ENCODE measurements at places on chromosomes 1 and 21.

DNA sequence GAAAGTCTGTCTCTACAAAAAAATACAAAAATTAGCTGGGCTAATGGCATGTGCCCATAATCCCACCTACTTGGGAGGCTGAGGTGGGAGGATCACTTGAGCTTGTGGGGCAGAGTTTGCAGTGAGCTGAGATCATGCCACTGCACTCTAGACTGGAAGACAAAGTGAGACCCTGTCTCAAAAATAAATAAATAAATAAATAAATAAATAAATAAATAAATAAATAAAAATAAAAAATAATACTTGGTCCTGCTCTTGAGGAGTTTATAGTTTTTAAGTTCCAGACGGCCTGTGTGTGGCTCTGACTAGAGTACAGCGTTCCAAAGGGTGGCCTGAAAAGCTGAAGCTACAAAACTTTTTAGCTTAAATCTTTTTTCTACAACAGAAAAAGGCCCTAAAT lies 35.1 kb downstream of the PCSK9 start:
- DNase-seq = no peak

DNA sequence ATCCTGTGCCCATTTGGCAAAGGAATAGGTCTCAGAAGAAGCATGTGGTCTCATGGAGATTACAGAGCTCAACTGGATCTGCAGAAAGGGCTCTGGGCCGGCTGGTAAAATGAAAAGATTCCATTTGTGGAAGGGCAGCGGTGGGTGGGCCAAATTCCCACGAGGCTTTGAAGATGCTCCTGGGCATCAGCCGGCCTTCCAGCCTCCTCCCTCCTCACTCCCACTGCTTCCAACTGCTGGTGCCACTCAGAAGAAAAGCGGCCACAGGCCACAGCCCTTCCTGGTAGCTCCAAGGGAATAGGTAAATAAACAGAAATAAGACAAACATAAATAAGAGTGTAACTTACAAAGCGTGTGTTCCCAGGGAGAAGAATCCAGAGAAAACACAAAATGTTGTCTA lies 136.3 kb upstream of the SLC44A3 start:
- DNase-seq = no peak

GRCh38 chr1:67683766-67684525 lies 1.1 kb upstream of the GADD45A start:
- DNase-seq = peak; percentile 90

- no peak for DNase-seq
Measured at GRCh38 chr1:107415241-107415640, 274.4 kb downstream of the NTNG1 start.

DNA sequence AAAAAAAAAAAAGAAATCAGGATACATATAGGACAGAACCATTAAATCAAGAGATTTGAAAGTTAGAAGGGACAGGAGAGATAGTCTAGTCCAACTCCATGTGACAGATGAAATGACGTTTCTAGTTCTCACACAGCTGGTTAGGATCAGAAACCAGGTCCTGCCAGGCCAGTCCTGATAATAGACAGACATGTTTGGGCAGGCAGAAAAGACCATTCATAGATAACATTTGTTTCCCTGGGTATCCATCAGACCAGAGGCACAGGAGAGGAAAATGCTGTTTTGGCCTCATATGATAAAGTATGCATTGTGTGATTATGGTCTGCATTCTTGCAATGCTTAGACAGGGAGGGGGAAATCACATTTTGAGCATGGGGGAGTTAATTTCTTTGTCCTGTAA lies 29.3 kb downstream of the ZBTB8B start:
- DNase-seq = no peak

- no peak for DNase-seq
Measured at GRCh38 chr1:27364696-27365371, 1.9 kb downstream of the MAP3K6 start.

DNA sequence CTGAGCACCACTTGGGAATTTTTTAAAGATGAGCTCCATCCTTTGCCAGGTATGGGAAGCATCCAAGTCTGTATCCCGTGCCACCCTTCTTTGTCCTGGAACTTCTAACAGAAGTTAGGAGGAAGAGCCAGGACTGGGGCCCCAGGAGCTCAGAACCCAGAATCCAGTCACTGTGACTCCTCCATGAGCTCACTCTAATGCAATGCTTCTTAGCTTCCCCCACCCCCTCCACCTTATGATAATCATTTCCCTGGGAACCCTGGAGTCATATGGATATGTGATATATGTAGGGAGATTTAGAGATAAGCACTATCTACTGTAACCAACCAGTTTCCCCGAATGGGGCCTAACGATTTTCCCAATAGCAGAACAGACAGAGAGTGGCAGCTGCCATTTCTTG lies 758 bp upstream of the SPRR5 start:
- DNase-seq = peak; percentile 41

DNA sequence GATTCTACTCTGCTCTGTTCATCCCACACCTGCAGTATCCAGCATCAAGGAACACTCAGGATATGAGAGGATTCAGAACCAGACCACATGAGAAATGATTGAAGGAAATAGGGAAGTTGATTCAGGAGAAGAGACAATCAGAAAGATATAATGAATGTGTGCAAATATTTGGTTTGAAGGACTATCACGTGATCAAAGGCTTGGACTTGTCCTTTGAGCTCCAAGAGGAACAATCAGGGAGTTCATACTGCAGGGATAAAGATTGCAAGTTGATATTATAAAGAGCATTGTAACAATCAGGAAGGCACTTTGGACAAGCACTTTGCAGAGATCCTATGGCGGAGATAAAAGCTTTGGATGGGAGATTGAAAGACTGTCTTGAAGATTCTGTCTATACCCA lies 13.9 kb upstream of the PIGM start:
- DNase-seq = no peak

GRCh38 chr21:34936371-34936789 lies 112.7 kb downstream of the RUNX1 start:
- peak; percentile 10 for DNase-seq

DNA sequence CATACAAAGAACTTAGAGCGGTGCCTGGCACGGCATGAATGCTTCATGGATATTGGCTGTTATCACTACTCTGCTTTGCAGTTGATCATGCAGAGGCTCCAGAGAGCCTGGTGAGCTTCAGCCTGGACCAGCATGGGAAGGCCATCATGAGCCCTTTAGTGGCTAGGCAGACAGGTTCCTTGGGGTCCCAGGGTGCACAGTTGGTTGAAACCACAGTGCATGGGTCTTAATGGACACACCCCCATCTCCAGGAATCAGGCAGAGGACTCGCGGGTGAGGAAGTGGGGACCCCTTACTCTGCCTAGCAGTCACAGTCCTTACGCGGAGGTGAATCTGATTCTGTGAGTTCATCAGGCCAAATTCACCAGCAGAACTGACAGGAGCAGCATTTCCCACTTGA lies 1.1 kb downstream of the GJB5 start:
- DNase-seq = no peak

- peak; percentile 34 for DNase-seq
Measured at GRCh38 chr1:220527908-220528678, at the start of gene MARK1. MARK1 (plus strand) TSS chr1:220528136; CDS start chr1:220528823, 687 bp downstream.

- peak; percentile 70 for DNase-seq
Measured at GRCh38 chr1:19799230-19800075, at the start of gene TMCO4. TMCO4 (minus strand) TSS chr1:19799916; CDS start chr1:19780758, 19,158 bp downstream.

GRCh38 chr1:113659035-113659434 lies 100.3 kb downstream of the PHTF1 start:
- DNase-seq = no peak

DNA sequence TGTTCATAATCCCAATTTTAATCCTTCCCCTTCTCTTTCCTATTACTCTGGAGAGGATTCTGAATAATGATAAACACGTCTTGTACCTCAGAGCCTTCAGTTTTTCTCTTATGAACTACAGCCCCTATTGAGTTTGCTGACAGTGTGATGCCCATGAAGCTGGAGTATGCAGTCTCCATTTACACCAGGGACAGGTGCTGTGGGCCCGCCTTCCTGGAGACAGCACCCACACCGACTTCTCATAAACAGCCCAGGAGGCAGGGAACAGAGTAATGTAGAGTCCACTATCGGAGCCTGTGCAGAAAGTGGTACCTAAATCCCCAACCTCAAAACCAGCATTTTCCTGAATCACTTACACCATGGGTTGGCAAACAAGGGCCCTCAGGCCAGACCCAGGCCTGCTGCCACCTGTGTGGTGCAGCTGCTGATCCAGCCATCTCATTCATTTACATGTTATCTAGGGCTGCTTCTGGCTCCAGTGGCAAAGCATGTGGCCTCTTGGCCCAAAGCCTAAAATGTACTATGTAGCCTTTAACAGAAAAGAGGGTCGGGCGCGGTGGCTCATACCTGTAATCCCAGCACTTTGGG lies 95.1 kb upstream of the KRTAP19-8 start:
- DNase-seq = no peak

- no peak for DNase-seq
Measured at GRCh38 chr1:59604191-59604590, 210.6 kb upstream of the HOOK1 start.

- peak; percentile 66 for DNase-seq
Measured at GRCh38 chr1:92916899-92917298, 44.4 kb downstream of the DIPK1A start.

- DNase-seq = peak; percentile 83
Measured at GRCh38 chr1:42971841-42972291, 13.2 kb upstream of the SLC2A1 start.

GRCh38 chr1:219991919-219992318 lies 54.4 kb downstream of the EPRS1 start:
- no peak for DNase-seq

DNA sequence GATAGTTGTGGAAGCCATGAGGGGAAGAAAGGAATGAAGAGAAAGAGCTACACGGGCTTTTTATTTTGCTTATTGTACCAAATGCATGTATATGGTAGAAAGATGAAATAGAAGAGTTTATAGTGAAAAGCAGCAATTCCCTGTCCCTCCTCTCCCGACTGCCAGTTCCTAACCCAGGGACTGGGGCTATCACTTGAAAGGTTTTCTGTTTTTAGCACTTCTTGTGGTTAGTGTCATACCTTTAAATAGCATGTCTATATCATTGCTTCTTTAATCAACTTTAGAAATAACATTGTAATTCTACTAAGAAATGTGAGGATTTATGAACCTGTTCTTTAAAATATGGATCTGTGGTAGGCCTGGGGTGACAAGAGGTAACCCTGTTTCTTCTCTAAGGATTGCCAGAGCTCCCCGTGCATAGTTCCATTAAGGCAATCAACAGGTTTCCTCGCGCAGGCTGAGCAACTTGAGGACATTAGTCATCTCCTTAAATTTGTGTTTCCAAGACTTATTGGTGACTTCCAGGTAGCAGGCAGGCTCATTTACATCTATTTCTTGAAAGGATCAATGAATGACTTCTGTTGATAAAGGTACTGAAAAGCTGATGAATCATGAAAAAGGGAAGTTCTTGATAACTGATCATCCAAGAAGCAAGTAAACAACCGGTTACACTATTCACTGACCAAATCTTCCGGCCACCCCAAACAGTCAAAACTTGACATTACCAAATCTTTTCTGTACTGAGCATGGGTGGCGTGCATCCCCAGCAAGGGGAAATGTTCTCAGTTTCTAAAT lies 37.8 kb upstream of the S1PR1 start:
- no peak for DNase-seq

DNA sequence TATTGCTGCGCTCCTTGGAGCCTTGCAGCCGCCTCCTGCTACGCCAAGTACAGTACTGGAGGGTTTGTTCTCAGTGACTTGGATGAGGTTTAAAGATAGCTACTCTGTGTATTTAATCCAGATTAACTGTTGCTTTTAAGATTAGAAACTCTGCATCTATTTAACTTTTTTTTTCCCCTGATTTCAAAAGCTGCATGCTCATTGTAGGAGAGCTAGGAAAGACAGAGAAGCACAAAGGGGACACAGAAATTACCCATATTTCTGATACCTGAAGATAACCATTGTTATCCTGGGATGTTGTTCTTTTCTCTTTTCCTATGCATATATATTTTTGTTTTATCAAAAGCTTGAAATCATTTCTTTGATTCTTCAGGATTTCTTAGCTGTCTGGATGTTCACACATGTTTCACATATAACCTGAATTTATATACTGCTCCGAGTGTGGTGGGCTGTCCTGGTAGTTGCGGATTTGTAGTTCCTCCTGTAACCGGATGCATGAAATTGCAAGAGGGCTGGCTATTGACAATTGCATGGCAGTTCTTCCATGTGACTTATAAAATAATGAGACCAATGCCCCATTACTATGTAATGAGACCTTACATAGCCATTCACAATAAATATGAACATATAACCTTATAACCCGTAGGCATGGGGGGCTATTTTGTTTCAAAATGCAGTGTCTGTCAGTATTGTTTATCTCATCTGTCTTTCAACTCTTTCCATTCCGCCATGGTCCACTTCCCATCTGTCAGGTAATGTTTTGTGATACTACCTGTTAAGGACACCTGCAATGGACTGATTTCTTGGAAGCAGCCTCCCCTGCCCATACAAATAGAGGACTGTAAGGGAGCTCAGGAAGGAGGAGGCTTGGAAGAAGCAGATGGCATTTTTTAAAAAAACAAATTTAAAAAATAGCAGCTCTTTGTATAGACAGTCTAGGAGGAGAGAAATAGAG lies 1.4 kb downstream of the RAVER2 start:
- DNase-seq = no peak

DNA sequence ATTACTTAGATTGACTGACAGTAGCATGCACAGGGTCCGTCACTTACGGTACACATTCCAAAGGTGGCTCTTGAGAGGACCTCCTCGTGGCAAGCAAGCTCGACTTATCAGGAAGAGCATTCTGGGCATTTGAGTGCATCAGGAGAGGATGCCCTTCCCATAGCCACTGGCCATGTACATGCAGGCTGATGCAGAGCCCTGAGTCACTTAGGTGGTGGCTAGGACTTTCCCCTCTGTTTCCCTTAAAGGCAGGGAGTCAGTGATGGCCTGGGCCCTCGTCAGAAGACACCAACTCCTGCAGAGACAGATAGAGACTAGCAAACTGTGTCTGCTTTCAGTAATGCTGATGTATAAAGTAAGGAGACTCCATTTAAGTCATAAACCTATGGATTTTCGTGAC lies 12.9 kb downstream of the EXO1 start:
- no peak for DNase-seq

GRCh38 chr1:155513300-155513916 lies 49.2 kb downstream of the ASH1L start:
- peak; percentile 73 for DNase-seq

GRCh38 chr1:84995484-84996334 lies 1.2 kb downstream of the MCOLN2 start:
- DNase-seq = no peak

DNA sequence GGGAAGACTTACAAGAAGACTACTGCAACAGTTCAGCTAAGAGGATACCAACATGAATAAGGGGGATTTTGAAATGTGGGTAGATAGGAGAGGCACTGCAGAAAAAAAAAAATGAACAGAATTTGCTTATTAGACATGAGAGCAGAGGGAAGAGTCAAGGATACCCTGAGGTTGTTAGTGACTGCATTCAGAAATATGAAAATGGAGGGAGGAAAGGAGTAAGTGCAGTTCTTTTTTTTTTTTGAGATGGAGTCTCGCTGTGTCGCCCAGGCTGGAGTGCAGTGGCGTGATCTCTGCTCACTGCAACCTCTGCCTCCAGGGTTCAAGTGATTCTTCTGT lies 23.3 kb downstream of the INPP5B start:
- no peak for DNase-seq

GRCh38 chr1:56501426-56501825 lies 77.9 kb downstream of the PLPP3 start:
- no peak for DNase-seq
